ENCODE measurements at places on chromosomes 2 and 18. TPM values are rescaled to one million over a fixed set of nuclear protein-coding genes. Genes with fewer than 3 reads are reported as not detected.

Gene SH2D6
- total RNA-seq: not detected

Gene ANO7
- total RNA-seq: 1.2 TPM

- peak; percentile 85 for DNase-seq
Measured at GRCh38 chr2:36356990-36357846, 1.6 kb downstream of the CRIM1 start.

- no peak for DNase-seq
Measured at GRCh38 chr2:151857650-151858049, 29.4 kb upstream of the ARL5A start.

GRCh38 chr2:69490486-69490885 lies 53.3 kb upstream of the NFU1 start:
- no peak for DNase-seq

- DNase-seq: no peak
Measured at GRCh38 chr2:161976295-161976694, 97.7 kb downstream of the DPP4 start.

DNA sequence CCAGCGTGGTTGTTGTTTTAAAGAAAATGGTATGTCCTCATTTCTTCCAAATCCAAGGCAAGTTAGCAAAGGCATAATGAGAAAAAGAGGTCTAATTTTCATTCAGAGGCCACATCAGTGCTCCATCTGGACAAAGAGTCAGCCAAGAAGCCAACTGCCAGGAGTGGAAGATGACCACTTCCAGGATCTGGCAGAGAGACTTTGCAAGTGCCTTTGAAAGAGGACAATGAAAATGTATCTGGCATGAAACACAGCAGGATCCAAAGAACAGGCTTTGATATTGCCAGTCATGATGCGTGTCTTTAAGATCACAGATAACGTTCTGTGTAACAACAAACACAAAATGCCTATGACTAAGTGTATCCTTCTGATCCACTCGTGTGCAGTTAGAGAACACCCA lies 82.8 kb downstream of the AFF3 start:
- no peak for DNase-seq

- DNase-seq: no peak
Measured at GRCh38 chr2:144455987-144456386, 63.9 kb downstream of the ZEB2 start.

Gene DLX1
- total RNA-seq: 2.4 TPM

GRCh38 chr2:200365209-200365608 lies 58.7 kb downstream of the SPATS2L start:
- no peak for DNase-seq

- DNase-seq: no peak
Measured at GRCh38 chr18:5943514-5943913, 48.2 kb upstream of the TMEM200C start.

Gene CCDC141
- not detected for total RNA-seq

DNA sequence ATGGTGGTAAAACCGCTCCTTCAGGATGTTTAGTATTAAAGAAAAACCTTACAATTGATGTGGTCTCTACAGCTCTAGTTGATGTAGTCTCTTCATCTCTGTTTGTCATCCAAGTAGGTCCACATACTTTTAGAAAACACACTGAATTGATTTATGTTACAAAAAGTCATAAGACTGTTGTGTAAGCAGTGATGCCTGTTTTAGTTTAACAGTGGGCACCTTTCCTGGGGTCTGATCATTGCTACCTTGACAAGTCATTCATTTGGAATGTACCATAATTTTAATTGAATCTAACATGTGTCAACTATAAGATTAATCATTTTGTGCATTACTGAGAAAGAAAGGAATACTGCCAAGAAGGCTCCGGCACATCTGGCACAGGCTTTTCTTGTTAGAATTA lies 34.3 kb downstream of the GIGYF2 start:
- DNase-seq: no peak

DNA sequence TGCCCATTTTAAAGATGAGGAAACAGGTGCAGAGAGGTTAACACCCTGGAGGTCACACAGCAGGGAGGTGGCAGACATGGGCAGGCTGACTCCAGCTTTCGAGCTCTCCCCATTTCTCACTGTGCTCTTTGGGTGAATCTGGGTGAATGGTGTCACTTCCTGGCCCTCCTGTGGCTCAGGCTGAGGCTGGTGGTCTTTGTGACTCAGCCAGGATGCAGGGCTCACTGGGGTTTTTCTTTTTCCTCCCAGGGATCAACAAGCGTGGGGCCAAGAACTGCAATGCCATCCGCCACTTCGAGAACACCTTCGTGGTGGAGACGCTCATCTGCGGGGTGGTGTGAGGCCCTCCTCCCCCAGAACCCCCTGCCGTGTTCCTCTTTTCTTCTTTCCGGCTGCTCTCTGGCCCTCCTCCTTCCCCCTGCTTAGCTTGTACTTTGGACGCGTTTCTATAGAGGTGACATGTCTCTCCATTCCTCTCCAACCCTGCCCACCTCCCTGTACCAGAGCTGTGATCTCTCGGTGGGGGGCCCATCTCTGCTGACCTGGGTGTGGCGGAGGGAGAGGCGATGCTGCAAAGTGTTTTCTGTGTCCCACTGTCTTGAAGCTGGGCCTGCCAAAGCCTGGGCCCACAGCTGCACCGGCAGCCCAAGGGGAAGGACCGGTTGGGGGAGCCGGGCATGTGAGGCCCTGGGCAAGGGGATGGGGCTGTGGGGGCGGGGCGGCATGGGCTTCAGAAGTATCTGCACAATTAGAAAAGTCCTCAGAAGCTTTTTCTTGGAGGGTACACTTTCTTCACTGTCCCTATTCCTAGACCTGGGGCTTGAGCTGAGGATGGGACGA lies 13.2 kb downstream of the ITM2C start:
- peak; percentile 79 for DNase-seq

- peak; percentile 78 for DNase-seq
Measured at GRCh38 chr2:237691029-237691907, 63.9 kb downstream of the LRRFIP1 start.

Gene RIT2
- total RNA-seq: not detected

- DNase-seq: peak; percentile 62
Measured at GRCh38 chr2:36512705-36513104, 85.3 kb downstream of the FEZ2 start.

DNA sequence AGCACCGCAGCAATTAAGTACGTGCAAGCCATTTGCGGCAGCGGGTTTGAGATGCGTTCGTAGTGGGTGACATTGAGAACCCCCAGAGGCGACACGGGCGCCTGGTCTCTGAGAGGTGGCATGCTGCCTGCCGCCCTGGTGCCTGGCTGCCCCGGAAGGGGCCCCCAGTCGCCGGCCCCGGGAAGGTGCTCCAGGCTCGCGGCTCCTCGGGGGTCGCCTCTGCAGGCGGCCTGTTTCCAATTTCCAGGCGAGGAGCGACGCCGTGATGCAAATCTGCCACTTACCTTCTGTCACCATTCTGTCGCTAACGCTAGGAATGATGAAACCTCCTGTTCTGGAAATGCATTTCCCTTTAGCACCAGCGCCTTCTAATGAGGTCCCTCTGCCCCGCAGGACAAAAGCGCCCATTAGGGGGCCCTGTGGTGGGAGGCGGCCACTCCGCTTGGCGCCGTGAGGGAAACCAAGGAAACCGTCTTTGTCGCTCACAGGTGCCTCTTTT lies 13.0 kb downstream of the KIF5C start:
- DNase-seq: no peak

DNA sequence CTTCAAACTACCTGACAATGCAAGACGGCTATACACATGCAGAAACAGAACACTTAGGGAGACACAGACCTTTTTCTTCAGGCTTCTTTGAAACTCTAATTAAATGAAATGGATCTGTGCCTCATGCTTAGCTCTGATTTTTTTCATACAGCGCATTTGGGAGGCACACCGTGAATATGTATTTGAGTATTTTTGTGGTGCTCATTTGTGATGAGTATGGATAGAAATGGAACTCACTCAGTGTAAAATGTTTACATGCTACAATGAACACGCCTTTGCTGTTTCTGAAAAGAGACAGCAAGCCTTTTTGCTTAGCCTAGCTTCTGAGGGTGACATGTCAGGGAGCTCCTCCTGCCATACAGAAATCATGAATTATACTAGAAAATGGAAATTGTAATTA lies 113.3 kb downstream of the FSHR start:
- no peak for DNase-seq

GRCh38 chr2:109689182-109689930 lies 75.2 kb downstream of the SOWAHC start:
- no peak for DNase-seq

Gene COL4A4
- total RNA-seq: 0.36 TPM

GRCh38 chr2:158346032-158346431 lies 110.5 kb downstream of the CCDC148 start:
- DNase-seq: no peak

GRCh38 chr2:174994381-174994780 lies 10.8 kb downstream of the CHN1 start:
- no peak for DNase-seq

Gene REEP1
- 0.36 TPM for total RNA-seq

Gene LIMS4
- total RNA-seq: 15.9 TPM

DNA sequence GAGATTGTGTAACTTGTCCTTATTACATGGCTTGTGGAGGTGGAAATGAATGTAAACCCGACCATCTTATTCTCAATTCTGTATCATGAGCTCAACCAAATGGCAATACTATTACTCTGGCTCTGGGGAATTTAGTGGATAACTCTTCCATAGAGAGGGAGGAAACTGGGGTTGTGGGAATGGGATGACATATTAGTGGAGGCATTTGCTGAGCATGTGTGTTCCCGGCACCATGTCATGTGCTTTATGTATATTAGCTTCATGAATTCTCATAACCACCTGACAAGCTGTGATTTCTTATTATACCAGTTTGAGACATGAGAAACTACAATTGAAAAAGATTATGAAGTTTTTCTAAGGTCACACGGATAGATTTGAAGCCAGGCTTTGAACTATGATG lies 112.8 kb upstream of the TMEFF2 start:
- DNase-seq: peak; percentile 25

DNA sequence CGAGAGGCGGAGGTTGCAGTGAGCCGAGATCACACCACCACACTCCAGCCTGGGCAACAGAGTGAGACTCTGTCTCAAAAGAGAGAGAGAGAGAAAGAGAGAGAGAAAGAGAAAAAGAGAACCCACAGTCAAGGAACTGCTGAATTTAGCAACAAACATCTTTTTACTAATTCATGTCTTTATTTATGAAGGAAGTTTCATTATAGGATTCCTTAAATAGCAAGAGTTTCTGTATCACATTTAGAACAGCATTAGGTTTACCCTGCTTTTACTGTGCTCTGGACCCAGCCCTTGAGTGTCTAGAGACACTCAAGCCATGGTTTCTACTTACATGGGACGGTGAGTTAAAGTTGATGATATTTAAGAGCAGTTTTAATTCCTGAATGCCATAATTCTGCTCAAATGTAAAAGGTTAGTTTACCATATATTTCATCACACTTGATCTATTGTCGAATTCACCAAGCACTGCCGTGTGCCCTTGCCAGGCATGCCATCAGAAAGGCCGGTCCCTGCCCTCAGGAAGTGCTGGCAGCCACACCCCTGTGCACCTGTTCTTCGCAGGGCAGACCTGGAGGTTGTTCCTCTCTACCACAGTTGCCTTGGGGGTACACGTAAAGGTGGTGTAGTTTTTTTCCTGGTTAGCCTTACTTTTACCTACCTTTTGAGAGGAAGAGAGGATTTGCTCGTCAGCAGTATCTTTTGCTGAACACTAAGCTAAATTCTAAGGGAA lies 153.3 kb downstream of the LDLRAD4 start:
- peak; percentile 62 for DNase-seq

- no peak for DNase-seq
Measured at GRCh38 chr2:241997017-241997416, 127.5 kb downstream of the RTP5 start.

DNA sequence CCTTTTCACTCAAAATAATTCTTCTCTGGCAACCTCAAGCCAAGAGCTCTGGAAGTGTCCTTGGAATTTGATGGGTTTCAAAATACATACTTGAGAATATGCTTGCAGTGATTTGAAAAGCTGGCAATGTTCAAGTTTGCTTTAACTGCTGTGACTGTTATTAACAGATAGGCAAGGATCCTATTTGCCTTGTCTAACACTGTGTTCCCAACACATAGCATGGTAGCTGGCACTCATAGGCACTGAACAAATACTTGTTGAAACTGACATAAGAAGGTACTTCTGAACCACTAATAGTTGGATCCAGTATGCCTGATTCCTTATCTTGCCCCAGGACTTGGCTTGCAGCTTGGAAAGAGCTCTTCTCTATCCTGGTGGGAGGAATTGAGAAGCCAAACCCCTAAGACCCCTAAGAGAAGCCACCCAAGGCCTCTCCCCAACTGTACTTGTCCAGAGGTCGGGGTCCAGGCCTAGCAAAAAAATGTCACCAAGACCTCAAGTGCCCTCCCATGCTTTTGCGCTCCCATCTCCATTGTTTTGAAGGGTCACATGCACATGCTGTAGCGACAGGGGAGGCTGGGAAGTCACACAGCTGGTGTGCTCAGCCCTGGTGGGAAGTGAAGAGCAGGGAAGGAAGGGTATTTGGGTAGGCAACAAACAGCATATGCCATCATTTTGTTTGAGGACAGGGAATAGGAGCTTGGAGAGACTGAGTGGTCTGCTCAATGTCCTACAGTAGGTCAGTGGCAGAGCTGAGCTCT lies 118.4 kb upstream of the HAAO start:
- no peak for DNase-seq

- no peak for DNase-seq
Measured at GRCh38 chr18:63506336-63506646, 29.5 kb downstream of the SERPINB5 start.

Data from osteoblast (primary cell).